ENCODE measurements at places on chromosomes 2 and 18.

DNA sequence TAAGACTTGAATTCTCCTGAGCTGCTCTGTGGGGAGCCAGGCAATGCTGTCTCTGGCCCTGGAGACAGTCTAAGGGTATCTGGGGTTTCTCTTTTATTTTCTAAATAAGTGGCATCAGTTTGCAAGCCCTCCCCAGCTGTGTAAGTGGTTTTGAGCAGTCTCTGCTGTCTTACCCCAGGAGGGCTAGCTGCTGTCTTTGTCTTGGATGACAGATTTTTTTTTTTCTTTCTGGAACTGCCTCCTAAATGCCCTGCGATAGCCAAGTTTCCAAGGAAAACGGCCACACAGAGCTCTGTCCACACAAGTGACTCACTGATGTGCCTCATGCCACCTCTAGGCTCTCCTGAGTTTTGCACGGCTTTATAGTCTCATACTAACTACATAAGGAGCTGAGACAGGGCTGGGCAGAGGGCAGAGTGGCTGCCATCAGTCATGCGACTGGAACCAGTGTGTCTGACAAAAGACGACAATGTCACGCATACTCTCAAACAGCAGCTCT is 37.2 kb upstream of the THOC1 start:
- DNase-seq = no peak

- DNase-seq = no peak
Measured at GRCh38 chr18:9617006-9617542, 2.7 kb upstream of the PPP4R1 start.

GRCh38 chr18:70956554-70956953 is 667.7 kb downstream of the SOCS6 start:
- DNase-seq = no peak

DNA sequence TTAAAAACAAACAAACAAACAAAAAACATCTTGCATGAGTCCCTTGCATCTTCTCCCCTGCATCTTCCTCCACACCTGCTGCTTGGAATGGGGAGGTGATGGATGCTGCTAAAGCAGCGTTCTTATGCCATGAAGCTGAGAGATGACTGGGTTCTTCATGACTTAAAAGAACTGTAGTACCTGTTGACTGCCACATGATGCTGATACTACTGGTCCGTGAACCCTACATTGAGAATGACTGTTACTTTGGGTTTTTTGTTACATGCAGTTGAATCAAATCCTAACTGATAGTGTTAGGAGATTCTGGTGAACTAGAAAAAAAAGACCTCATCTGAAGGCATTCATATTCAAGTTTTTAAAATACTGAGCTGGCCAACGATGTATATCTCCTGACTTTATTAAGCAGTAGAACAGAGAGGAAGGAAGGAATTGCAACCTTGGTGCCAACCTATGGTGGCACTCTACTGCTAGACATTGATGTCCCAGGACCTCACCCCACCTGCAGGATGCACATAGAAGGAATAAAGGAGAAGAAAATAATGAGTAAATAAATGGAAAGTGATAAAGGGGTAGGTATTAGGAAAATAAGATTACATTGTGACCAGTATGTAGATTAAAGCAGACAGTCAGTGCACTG is 63.2 kb upstream of the SPAG16 start:
- DNase-seq = no peak

DNA sequence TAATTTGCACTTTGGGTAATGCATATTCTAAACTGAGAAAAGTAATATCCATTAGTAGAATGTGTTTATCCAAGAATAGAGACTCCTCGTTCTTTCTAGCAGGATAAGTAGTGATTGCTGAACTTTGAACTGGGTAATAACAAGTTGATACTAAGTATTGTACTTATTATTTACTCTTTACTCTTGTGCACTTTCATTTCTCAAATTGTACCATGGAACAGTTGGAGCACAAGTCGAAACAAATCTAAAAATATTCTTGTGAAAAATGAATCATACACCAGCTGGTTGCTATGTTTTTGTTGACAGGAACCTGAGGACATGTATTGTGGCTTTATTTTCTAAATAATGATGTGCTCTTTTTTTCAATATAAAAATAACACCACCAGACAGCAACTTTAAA is 111.9 kb downstream of the RGPD3 start:
- no peak for DNase-seq

GRCh38 chr18:31656754-31657153 is 27.6 kb downstream of the B4GALT6 start:
- DNase-seq = no peak

- no peak for DNase-seq
Measured at GRCh38 chr2:146776596-146776995, 1068.2 kb upstream of the ACVR2A start.

- no peak for DNase-seq
Measured at GRCh38 chr2:74430502-74430901, 9.0 kb downstream of the WDR54 start.
